Hematopoietic multipotent progenitor cell (in vitro differentiated cells): ENCODE measurements at places on chromosomes 12 and 14.

GRCh38 chr12:116182359-116183063 is 95.0 kb downstream of the MED13L start:
- no peak for DNase-seq

DNA sequence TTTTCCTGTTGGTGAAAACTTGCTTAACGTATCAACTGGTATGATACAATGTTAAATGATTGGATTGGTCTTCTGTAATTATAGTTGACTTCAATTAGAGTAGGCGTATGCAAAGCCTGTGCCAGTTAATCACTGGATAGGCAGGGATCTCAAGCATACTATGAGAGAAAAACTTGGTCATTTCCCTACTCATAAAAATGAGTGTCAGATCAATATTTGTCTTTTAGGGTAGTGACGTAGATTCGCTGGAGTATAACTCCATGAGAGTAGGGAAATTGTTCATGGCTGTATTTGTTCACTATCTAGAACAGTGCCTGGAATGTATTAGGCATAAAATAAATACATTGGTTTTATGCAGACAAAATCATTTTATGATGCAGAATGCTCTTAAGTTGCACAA is 28.6 kb downstream of the NAA30 start:
- DNase-seq, result no peak

GRCh38 chr14:28361486-28361885 is 405.1 kb upstream of the FOXG1 start:
- DNase-seq, result no peak

DNA sequence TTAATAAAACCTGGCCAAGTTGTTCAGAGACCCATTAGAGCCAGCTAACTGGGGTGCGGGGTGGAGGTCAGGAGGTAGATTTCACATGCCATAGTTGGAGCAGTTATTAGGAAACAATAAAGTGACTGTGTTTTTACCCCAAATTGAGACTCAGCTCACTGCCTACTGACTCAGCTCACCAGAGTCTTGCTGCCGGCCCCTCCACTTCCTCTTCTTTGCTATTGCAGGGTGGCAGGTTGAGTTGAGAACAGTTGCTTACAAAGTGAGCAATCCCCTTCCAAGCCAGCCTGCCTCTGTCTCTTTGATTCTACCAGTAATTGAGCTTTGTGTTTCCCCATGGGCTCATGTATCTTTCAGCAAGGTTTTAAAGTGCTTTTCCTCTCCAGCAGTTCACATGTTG is 12.9 kb downstream of the ST8SIA1 start:
- no peak for DNase-seq

GRCh38 chr14:72023128-72024042 is 91.2 kb downstream of the RGS6 start:
- DNase-seq, result no peak

DNA sequence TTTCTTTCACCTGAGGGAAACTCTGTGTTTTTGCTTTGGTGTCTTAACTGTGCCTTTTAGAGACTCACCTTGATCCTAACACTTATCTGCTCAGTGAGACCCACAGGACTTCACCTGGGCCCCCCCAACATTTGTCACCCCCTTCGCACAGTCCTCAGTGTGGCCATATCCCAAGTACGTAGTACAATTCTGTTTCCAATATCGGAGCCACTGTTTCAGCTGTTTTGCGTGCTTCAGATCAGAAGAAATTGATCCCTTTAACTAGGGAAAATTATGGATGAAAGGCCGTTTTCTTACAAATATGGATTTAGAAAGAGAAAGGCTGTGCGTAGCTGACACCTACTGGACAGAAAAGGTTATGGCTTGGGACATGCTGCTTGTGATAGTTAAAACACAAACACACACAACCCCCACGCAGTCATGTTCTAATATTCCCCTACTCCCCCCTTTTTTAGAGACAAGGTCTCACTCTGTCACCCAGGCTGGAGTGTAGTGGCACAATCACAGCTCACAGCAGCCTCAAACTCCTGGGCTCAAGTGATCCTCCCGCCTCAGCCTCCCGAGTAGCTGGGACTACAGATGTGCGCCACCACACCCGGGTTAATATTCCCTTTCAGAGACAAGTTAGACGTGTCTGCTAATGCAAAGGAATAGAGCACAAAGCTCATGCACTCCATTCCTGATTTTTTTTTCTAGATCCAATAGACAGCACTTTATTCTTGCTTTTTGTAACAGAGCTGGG is 3.6 kb upstream of the SLC7A8 start:
- peak; percentile 71 for DNase-seq

- no peak for DNase-seq
These were observed 362.3 kb downstream of the NAV3 start for GRCh38 chr12:78192979-78193378.

- no peak for DNase-seq
These were observed 397.3 kb downstream of the ZFP36L1 start for GRCh38 chr14:68395604-68396003.

DNA sequence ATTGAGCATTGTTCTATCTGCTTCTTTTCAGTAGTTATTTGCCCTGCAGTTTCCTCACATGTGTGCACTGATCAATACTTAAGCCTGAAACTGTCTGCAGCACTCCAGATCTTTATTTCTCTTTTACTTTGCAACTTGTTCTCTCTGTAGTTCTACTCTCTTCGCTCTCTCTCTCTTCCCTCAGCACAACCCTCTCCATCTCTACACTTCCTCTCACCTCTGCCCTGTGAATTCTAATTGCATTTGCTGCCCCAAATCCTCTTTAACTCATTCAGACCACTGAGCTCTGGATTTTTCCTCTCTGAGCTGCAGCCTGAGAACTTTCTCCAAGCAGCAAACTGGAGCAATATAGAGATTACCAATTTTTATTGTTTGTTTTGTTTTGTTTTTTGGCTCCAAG is 1035.5 kb downstream of the FSCB start:
- DNase-seq, result no peak

- DNase-seq, result no peak
These were observed 438.4 kb upstream of the OR4E1 start for GRCh38 chr14:22112004-22112403.

DNA sequence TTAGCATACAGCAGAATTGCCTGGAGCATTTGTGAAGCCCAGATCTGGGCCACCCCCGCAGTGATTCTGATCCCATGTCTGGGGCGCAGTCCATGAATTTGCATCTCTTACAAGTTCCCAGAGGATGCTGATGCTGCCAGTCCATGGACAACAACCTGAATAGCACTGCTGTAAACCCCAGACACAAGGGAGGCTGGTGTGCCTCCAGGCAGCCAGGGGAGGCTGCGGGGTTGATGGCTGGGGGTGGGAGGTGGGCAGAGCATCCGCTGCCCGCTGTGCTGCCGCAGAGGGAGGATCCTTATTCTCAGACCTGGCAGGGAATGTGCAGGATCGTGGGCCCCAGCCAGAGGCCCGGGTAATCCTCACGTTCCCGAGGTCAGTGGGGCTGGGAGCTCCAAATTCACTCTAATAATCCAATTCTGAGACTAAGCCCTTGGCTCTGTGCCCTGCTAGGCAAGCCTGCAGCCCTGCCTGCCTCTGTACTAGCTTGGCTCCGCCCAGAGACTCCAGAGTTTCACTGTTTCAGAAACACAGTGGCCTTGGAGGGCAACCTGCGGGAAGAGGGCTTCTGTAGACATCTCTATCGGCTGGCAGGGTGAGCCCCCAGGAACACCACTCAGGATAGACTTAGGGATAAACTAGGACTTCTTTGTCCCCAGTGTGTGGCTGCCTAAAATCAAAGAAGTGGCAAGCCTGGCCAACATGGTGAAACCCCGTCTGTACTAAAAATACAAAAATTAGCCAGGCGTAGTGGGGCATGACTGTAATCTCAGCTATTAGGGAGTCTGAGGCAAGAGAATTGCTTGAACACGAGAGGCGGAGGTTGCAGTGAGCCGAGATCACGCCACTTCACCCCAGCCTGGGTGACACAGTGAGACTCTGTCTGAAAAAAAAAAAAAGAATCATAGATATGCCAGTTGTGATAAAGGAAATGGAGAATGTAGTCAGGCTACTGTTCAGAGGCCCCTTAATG is 17.8 kb upstream of the MLEC start:
- no peak for DNase-seq

DNA sequence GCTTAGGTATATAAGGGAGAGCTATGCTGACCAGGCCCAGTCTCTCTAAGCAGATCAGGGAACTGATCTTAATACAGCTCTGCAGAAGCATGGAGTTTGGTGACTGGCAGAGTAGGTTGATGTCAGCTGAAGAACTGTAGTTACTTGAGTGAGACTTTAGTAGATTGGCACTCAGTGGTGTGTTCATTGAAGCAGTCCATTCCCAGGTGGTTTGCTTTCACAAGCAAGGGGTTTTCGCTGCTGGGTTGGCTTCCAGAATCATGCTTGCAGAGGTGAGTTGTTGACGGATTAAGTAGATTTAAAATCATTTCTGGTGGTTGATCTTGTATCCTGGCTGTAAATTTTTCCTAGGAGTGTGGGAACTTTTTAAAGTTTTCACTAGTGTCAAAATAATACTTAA is 6.5 kb upstream of the DHRS7 start:
- no peak for DNase-seq

GRCh38 chr14:58828298-58828697 is 190.5 kb downstream of the DACT1 start:
- no peak for DNase-seq

GRCh38 chr14:67733616-67734015 is 31.9 kb downstream of the RDH12 start:
- DNase-seq, result no peak

- no peak for DNase-seq
These were observed 59.8 kb downstream of the SUDS3 start for GRCh38 chr12:118436002-118436730.

DNA sequence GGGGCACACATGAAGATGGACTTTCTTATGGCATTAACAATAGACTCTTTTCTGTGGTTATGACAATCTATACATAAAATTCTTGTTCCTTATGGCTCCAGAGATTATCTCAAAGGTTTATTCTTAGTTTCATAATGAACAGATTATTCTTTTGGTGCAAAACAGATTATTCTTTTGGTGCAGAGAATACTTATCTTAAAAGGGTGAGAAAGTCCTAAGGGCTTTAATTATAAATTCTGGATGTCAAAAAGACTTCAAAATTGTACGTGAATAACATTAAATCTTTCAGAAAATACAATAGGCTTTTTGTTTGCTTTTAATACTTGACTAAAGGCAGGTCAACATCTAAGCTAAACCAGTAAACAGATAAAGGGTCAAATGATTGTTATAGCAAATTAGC is 69.3 kb downstream of the MNAT1 start:
- DNase-seq, result no peak

DNA sequence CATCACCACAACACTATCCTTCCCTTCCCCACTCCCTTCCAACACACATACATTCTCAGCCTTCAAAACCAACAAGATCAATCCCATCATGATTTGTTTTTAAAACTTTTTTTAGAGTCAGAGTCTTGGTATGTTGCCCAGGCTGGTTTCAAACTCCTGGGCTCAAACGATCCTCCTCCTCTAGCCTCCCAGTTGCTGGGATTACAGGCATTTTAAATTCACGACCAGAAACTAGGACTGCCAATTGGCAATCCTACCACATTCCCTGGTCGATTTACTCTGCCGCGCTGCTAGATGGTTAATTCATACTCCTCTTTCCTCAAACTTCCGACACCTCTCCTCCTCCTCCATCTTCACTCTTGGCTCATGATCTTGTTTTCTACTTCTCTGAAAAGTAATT is 37.5 kb upstream of the TMCC3 start:
- DNase-seq, result no peak

GRCh38 chr14:33515441-33515840 is 435.4 kb downstream of the EGLN3 start:
- no peak for DNase-seq

GRCh38 chr12:116542345-116542956 is 16.7 kb upstream of the MAP1LC3B2 start:
- DNase-seq, result no peak

DNA sequence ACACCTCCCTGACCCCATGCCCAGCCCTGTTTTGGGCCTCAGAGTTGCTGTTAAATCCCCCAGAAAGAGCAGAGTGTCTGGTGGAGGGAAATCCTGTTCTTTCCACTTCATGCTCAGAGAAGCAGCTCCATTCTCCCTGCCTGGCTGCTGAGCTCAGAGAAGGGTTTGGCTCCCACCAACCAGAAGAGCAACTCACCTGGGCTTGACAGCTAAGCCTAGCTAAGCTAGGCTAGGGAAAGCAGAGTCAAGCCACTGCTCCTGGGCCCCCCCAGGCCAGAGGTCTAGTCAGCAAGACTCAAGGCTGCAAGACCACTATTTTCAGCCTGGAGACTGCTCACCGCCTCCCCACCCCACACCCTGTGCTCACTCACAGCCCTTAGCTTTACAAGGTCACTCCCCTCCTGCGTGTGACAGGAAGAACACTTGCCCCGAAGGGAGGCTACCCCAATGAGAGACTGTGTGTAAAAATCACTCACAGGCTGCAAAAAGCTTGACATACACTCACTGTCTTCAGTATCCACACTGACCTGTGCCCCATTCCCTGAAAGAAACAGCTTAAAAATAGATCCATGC is 13.5 kb downstream of the GSC start:
- DNase-seq, result no peak

- DNase-seq, result no peak
These were observed 33.5 kb downstream of the CLEC1A start for GRCh38 chr12:10065241-10065640.

GRCh38 chr14:102746634-102747438 is 30.4 kb upstream of the TRAF3 start:
- no peak for DNase-seq

DNA sequence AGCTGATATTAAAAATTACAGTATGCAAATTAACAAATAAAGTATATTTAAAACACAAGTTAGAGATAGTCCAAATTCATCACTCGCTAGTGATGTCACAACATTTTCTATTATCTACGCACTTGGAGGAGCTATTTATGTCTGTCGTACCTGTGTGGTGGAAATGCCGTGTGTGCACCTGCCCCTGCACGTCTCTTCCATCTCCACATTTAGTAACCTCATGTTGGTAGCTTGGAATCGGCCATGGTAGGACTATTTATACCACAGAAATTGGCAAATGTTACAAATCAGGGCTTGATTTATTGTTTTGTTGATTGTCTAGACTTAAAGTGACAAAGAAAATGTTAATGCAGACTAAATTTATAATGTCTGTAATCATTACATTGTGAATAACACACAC is 62.6 kb upstream of the NTF3 start:
- DNase-seq, result no peak

- DNase-seq, result no peak
These were observed 63.3 kb downstream of the SYNE3 start for GRCh38 chr14:95452893-95453712.

DNA sequence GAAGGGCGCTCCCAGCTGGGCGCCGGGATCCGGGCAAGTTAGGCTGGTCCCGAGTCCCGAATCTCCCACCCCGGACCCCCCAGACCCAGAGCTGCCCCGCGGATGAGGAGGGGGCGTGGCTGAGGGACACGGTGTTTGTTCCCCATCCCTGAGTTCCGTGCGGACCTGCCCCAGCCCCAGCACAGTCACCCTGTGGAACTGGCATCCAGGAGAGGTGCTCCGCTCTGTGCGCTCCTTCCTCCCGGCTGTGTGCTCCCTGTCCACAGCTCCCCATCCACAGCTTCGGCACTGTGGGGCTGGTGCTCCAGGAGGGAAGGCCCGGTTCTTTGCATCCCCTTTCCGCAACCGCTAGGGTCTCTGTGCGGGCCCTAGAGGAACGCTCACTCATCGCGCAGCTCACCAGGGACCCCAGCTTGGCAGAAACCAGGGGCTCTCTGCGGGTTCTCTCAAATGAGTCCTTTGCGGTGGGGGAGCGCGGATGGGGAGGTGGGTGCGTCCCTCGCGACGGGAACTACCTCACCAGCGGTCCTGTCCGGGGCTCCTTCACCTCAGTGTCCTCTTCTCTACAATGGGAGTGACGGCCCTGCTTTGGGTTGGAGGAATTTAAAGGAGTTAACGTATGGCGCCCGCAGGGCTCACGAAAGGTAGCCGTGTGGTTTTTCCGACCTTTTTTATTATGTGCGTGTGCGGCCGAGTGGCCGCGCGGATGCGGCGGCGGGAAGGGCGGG is 845 bp downstream of the TMEM132C start:
- no peak for DNase-seq
